ENCODE measurements at places on chromosomes 16 and 17.

DNA sequence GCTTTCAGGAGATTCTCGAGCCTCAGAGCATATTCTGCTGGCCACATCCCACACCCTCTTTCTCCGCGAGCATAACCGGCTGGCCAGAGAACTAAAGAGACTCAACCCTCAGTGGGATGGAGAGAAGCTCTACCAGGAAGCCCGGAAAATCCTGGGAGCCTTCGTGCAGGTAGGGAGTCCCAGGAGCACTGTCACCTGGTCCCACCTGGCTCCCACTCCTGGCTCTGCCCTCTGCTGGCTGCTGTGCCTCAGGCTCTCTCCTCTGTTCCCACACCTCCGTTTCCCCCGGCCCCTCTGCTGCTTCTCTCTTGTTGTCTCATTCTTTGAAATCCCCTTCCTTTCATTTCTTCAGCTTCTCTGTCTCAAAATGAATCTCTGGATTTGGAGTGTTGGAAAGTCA is 16.4 kb downstream of the LPO start:
- no peak for DNase-seq

DNA sequence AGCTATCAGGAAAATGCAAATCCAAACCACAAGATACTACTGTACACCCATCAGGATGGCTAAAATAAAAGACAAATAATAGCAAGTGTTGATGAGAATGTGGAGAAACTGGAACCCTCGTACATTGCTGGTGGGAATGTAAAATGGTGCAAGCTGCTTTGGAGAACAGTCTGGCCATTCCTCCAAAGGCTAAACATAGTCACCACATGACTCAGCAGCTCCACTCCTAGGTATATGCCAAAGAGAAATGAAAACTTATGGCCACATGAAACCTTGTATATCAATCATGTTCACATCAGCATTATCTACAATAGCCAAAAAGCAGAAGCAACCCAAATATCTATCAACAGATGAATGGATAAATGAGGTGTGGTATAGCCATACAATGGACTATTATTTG is 28.5 kb downstream of the VAC14 start:
- no peak for DNase-seq

GRCh38 chr17:68800751-68801150 is 154.4 kb downstream of the ABCA8 start:
- DNase-seq = no peak

GRCh38 chr16:89522287-89522686 is 14.1 kb downstream of the SPG7 start:
- no peak for DNase-seq

DNA sequence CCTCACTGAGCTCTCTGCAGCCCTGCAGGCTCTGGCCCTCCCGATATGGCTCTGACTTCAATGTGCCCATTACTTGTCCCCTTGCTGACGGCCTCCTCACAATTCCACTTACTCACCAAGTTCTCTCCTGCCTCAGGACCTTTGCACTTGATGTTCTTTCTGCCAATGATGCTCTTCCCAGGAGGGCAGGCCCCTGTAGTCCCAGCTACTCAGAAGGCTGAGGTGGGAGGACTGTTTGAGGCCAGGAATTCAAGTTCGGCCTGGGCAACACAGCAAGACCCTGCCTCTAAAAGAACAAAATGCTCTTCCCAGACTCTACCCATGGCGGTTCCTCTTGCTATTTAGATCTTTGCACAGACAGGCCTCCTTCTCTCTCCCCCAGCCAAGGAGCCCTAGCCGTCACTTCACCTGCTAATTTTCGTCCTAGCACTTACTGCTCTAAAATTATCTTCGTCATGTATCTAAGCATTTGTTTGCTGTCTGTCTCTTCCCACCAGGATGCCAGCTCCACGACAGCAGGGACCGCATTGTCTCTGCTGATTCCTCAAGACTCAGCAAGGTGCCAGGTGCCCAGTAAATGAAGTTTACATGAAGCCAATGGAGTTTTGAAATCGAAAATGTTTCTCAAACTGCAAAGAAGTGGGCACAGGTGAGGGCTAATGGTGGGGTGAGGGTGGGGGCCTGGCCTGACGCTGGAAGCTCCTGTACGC is 626 bp upstream of the RAI1 start:
- no peak for DNase-seq

GRCh38 chr17:72249441-72249840 is 128.6 kb downstream of the SOX9 start:
- no peak for DNase-seq

GRCh38 chr16:68486502-68487202 is 38.3 kb upstream of the SMPD3 start:
- DNase-seq = no peak

DNA sequence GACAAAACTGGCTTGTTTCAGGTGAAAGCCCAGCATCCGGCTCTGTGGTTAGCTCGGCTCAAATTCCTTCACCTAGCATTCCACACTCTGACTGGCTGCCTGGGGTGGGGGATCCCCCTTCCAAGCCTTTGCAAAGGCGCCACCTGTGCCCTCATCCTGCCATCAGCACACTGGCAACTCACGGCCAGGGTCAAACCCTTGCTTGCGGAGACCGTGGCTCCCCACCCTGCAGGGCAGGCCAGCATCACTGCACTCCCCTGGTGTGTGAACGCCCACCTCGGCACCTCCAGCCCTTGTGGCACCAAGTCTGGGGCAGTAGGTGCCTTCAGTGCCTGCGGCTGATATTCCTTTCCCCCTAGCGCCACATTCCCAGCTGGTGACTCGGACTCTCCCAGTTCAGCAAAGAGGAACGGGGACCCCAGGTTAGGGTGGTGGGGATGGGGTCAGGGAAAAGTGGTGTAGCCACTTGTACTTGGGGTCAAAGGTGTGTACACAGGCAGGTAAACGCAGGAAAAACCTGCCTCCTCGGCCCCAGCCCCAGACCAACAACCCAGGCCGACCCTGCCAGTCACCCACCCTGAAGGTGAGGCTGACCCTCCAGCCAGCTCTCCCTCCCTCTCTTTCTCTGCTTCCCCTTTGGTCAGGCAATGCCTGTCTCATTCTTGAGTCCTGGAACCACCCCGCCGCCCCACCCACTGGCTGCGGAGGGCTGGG is 1.1 kb downstream of the FLII start:
- DNase-seq = no peak

DNA sequence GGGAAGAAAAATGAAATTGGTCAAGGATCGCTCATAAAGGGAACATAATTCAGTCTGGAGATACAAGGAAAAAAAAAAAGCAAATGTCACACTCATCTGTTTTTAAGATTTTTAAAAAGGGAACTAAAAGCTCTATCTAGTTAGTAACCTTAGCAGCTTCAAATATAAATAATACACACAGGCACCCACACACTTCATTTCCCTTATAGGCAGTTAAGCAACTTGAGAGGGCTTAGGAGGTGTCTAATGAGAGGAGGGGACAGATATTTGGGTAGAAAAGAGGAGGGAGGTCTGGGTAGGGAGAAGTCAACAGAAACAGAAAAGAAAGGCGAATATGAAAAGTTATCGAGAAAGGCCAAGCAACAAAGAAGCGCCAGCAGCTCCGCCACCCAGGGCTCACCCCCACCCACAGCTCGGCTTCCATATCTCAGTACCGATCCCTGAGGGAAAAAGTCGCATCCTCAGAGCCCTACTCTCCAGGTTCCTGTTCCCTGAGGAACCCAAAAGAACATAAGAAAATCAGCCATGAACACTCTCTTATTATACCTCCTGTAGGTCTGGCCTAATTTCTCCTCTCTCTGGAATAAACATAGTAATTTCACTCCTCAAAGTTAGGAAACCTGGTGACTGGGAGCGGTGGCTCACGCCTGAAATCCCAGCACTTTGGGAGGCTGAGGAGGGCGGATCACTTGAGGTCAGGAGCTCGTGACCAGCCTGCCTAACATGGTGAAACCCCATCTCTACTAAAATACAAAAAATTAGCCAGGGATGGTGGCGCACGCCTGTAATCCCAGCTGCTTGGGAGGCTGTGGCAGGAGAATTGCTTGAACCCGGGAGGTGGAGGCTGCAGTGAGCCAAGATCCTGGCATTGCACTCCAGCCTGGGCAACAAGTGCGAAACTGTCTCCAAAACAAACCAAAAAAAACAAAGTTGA is 69.6 kb upstream of the RCVRN start:
- no peak for DNase-seq

GRCh38 chr16:77888871-77889270 is 100.5 kb downstream of the VAT1L start:
- no peak for DNase-seq
